ENCODE measurements at places on chromosomes 13 and 19.

GRCh38 chr13:101706651-101707050 lies 254.2 kb downstream of the ITGBL1 start:
- DNase-seq = no peak

DNA sequence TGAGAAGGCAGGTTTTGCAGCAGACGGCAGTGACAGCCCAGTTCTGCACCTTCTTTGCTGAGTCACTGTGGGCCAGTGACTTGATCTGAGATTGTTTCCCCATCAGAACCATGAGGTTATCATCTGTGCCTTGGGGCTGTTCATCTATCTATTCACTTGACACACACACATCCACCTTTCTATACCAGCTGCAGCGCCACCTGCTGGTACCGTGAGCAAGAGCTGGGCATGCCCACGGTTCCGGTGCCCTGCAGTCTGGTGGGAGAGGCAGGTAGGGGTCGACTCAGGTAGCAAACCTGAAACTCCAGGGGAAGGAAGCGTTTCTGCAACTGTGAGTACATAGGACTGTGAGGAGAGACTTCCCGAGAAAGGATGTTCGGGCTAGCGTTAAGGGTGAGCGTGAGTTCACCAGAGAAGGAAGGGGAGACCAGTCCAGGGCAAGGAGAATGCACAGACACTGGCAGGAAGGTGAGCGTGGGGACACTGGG lies 7.5 kb upstream of the LIN7B start:
- DNase-seq = peak; percentile 46

DNA sequence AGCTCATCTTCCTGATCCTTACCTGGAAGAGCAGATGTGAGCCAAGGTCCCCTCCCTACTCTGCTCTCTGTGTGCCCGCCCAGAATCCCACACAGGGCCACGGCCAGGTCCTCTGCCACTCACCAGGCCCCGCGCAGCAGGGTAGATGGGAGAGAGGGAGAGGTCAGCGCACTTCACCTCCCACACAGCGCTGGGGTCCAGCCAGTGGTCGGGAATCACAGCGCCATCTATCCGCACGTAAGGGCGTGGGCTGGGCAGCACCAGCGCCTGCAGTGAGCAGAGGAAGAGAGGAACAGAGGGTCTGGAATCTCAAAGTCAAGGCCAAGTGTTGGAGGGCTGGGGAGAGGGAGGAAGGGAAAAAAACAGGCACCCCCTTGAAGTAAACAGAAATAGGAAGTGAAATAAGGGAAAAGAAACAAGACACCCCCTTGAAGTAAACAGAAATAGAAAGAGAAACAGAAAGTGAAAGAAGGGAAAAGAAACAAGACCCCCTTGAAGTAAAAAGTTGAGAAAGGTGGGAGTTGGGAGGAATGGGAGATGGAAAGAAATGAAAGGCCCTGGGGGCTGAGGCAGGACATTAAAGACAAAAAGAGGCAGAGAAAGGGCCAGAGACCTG lies 7.0 kb upstream of the PLA2G4C start:
- no peak for DNase-seq

GRCh38 chr13:51997641-51998330 lies 13.5 kb downstream of the ATP7B start:
- no peak for DNase-seq

DNA sequence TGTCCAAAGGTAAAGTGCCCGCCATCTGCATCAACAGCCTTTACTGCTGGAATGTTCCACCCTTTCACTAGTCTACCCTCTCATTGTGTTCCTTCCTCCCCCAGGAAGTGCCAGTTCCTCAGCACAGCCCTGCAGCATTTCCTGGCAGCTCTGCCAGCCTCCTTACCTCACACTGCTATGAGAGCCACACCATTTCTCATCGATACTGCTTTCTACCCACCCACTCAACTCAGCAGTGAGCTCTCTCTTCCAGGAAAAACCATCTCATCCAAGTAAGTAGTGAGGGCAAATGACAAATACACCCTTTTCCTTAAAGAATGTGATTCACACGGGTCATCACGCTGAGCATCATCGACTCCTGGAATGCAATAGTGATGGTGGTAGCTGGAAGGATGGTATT lies 19.8 kb downstream of the UQCRFS1 start:
- no peak for DNase-seq

DNA sequence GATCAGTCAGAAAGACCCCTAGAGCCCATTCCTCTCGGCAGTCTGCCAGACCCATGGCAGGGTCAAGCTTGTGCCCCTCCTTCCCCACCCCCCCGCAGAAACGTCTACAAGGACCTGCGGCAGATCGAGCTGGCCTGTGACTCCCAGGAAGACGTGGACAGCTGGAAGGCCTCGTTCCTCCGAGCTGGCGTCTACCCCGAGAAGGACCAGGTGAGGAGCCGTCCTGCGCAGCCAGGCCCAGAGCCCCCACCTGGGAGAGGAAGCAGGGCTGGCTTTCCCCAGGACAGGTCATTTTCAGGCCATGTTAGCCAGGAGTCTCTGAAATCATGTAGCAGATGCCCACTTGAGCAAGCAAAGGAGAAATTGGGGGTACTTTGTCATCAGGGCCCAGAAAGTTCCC lies 12.3 kb downstream of the TMED1 start:
- DNase-seq = no peak

- DNase-seq = no peak
Measured at GRCh38 chr13:45917019-45917418, 65.5 kb upstream of the SIAH3 start.

DNA sequence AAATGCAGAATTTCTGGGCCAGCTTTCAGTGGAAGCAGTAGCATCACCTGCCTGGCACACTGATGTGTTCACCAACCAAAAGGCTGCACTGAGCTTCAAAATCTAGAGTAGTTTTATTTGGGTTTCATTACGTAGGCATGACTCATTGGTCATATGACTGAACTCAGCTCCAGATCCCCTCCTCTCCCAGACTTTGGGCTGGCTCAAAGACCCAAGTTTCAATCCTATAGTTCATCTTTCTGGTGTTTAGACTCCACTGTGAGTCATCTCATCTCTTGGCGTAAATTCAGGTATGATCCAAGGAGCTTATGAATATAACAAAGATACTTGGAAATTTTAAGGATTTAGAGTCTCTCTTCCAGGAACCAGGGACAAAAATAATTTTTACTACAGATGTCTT lies 17.7 kb downstream of the ZMYM5 start:
- no peak for DNase-seq

- DNase-seq = no peak
Measured at GRCh38 chr13:106416645-106417044, 118.8 kb downstream of the EFNB2 start.

DNA sequence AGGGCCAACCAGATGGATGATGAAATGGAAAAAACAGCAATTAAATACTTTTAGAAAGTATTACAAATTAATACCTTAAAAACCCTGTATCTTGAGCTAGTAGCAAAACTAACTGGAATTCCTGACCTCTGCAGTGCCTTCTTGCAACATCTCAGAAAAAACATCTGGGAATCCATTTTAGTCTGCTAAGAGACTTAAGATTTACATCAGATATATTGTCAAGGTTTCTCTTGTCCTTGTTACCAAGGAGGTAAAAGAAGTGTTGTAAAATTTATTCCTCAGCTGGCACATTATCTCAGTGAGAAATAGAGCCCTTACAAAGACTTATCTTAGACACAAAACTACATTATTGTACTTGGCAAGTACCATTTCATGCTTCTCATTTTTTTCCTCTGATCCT lies 18.5 kb downstream of the KCNRG start:
- no peak for DNase-seq

GRCh38 chr19:6699935-6700334 lies 20.5 kb downstream of the C3 start:
- no peak for DNase-seq

- peak; percentile 80 for DNase-seq
Measured at GRCh38 chr19:11035441-11036377, 53.6 kb upstream of the LDLR start.

- no peak for DNase-seq
Measured at GRCh38 chr19:38658462-38659306, 11.2 kb downstream of the ACTN4 start.

GRCh38 chr19:13979244-13979615 lies 26.9 kb downstream of the RFX1 start:
- no peak for DNase-seq

- DNase-seq = no peak
Measured at GRCh38 chr13:57991041-57991440, 359.5 kb downstream of the PCDH17 start.

- no peak for DNase-seq
Measured at GRCh38 chr13:96650301-96650886, 343.9 kb downstream of the OXGR1 start.

- no peak for DNase-seq
Measured at GRCh38 chr19:5609881-5610448, 12.6 kb downstream of the SAFB2 start.

- no peak for DNase-seq
Measured at GRCh38 chr19:40383668-40384248, 6.2 kb downstream of the HIPK4 start.

GRCh38 chr13:31036731-31037695 lies 104.6 kb downstream of the TEX26 start:
- DNase-seq = no peak

DNA sequence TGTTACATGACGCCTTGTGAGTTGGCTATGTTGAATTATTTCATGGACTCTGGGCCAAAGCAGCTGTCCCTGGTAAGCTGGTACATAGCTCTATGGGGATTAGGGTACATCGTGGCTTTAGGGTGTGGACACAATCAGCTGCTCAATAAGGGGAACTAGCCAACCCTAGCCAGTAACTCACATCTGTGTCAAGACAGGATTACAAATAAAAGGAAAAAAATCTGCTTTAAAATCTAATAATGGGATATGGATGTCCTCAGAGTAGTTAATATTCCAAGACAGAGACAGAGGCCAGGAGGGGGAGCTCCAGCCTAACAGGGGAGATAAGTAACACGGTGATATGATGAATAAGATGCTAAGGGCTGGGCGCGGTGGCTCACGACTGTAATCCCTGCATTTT lies 21.1 kb upstream of the ZNF766 start:
- peak; percentile 27 for DNase-seq

DNA sequence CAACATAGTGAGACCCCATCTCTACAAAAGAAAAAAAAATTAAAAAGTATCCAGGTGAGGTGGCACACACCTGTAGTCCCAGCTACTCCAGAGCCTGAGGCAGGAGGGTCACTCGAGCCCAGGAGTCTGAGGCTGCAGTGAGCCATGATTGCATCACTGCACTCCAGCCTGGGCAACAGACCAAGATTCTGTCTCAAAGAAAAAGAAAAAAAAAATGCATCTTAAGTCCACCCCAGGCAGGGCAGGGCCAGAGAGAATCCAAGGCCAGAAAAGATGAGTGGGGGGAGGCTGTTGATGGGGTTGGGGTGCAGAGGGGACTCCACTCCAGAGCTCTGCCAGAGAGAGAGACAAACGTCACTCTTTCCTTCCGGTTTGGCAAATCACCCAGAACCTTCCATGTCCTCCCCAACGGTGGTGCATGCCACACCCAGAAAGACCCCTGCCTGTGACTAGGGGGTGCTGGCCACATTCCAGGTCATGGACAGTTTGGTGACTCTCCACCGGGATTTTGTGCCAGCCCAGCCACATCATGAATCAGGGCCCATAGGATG lies 431 bp downstream of the FUT3 start:
- DNase-seq = no peak

DNA sequence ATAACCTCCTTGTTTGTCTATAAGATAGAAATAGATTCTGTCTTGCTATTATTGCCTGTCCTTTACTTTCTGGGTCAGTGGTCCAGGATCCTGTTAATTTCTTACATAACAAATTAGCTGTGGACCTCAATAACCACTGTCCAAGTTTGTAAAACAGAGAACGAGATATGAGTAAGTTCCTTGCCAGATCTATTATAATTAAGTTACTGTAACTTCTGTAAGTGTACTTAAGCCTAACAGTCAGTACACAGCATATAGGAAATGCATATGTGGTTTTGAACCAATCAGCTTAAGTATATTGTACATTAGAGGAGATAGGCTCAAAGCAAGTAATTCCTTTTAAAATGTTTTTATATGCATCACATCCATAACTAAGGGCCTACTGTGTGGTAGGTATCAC lies 34.9 kb downstream of the HTR2A start:
- DNase-seq = no peak

GRCh38 chr13:31919971-31920726 lies 111.4 kb upstream of the FRY start:
- DNase-seq = no peak

DNA sequence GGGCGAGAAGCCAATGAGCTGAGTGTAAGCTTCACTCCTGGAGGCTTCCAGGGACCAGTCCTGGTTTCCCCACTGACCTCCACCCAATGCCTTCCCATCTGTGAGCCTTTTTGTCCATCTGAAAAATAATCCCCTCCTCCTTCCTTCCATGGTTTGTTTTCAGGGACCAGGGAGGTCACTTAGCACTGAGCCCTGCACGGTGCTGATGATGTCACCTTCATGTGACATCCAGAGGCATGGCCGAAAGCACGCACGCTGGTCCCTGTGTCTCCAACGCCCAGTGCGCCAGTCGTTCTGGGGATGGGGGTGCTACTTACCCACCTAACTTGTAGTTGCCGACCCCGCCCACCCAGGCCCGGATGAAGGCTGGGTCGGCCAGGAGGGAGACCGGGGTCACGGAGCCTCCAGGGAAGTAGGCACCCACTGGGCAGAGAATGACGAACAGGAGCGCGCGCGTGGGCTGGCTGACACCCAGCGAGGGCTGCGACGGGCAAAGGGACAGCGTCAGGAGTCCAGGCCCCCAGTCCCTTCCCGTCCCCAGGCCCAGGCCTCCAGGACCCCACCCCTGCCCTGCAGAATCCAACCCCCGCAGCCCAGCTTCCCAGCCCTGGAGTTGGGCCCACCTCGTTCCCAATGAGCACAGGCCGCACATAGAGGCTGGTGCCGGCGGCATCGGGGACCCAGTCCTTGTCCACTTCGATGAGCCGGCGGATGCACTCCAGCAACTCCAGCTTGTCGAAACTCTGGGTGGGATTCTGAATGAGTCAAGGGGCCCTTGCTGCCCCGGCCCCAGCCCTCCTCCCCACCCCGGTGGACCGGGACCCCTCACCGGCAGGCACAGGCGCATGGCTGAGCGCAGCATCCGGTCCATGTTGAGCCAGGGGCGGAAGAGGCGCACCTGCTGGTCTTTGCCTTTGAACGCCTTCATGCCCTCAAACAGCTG lies 11.2 kb downstream of the BCAT2 start:
- no peak for DNase-seq

- DNase-seq = no peak
Measured at GRCh38 chr13:59680429-59681024, 483.2 kb downstream of the DIAPH3 start.

- no peak for DNase-seq
Measured at GRCh38 chr19:9128171-9128570, 1.4 kb upstream of the OR7G3 start.

- DNase-seq = no peak
Measured at GRCh38 chr13:94323764-94324758, 155.4 kb downstream of the DCT start.

GRCh38 chr13:19957320-19958154 lies 990 bp upstream of the ZMYM2 start:
- peak; percentile 66 for DNase-seq

DNA sequence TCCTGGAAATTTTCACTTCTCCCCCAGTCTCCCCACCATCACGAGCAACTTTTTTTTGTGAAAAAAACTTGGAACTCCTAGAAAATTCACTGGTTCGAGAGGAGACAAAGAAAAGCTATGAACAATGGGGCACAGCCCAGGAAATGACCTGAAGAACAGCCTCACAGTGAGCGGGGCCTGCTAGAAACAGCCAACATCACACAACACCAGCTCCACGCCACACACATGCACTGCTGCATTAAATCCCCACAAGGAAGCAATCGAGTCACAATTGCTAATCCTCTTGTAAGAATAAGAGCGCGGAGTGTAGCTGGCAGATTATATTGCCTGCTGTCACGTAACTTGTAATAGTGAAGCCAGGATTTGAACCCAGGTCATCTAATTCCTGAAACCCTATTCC lies 48.8 kb downstream of the SLC7A1 start:
- no peak for DNase-seq
